ENCODE measurements at places on chromosomes 5 and 9.

- DNase-seq = no peak
Measured at GRCh38 chr9:100774326-100774725, 196.4 kb downstream of the CAVIN4 start.

- DNase-seq = peak; percentile 67
Measured at GRCh38 chr5:107812570-107813141, 141.9 kb upstream of the EFNA5 start.

- peak; percentile 33 for DNase-seq
Measured at GRCh38 chr5:135433681-135434426, 13.3 kb downstream of the DCANP1 start.

- DNase-seq = no peak
Measured at GRCh38 chr9:128910906-128911305, 9.9 kb upstream of the PHYHD1 start.

DNA sequence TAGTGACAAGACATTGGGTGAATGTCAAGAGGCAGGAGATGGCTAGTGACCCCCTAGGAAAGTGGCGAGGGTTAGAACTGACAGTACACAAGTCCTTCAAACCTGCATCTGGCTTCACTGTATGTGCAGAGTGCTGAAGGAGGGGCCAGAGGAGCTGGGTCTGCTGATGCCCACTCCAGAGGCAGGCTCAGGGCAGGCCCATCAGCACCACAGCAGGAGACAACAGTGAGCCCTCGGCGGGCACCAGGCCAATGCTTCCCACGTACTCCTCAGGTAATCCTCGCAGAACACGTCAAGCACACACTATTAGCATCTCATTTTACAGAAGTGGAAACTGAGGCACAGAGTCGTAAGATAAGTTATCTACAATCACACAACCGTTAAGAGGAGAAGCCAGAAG, 76.1 kb upstream of the SH3PXD2B start:
- no peak for DNase-seq

DNA sequence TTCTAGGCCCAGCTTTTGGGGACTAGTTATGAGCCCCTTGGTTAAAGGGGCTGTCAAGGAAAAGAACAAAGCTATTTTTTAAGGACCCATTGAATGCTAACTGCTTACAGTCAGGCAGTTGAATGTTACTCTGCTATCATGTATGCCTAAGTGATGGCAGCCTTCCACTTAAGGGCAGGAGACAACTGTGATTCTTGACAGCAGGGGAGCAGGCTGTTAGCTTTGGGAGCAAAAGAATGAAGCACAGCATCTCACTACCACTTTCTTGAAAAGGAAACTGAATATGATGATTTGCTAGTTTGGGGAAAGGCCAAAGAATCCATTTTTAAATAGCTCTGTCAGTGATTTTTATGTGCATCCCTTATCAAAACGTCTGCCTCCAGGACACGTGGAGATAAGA, 221.6 kb downstream of the SH3GL2 start:
- DNase-seq = no peak

GRCh38 chr5:33379757-33380156, 61.0 kb upstream of the TARS1 start:
- peak; percentile 56 for DNase-seq

DNA sequence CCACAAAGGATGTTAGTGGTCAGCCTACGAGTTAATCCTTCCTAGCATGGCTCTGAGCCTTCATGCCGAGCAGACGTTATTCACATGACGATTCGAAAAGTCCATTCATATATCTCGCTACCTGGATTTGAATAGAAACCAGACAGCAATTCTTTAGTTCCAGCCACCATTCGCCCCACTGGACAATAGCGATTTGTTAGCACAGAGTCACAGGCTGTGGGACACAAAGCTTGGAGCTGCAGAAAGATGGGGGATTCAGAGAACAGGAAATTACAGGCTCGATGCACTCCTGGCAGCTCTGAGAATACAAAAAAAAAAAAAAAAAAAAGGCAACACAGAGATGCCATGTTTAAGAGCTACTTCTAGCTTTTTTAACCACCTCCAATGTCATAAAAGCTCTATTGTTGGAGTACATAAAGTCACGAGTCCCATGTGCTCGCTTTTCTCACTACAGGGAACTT, 110.7 kb downstream of the NR6A1 start:
- peak; percentile 83 for DNase-seq

GRCh38 chr9:112664531-112664930, 53.4 kb downstream of the INIP start:
- DNase-seq = no peak

- no peak for DNase-seq
Measured at GRCh38 chr5:148723143-148723542, 68.8 kb upstream of the HTR4 start.

DNA sequence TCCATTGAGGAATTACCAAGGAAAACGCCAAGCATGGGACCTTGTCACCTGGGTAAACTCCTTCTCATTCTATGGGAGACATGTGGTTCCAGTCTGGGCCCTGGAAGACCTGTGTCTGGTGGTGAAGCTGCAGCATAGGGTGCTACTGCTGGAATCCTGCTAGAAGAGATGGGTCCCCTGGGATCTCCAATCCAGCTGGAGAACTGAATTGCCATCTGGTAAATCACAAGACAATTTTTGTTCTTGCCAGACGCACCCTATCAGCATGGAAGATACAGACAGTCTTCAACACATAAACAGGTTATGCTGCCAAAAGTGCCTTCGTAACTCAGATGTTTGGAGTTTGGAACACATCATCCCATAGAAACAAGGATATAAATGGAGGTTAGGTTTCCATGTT, 424.0 kb upstream of the BRINP1 start:
- no peak for DNase-seq
